SJSA1 (cell line): ENCODE measurements at places on chromosomes 16 and 17. TPM values are rescaled to one million over a fixed set of nuclear protein-coding genes. Genes with fewer than 3 reads are reported as not detected.

EDC4 gene
- 52.2 and 76.1 TPM in 2 replicates for total RNA-seq

EVI2B gene
- 0.47 and 1.2 TPM in 2 replicates for total RNA-seq

TBC1D28 gene
- total RNA-seq: not detected in 2 replicates

RNFT1 gene
- 42.4 and 43.6 TPM in 2 replicates for total RNA-seq

TBX4 gene
- 0.05 TPM in 1 of 2 replicates, not detected in the other for total RNA-seq

PTGES3L gene
- 1.2 and 2.1 TPM in 2 replicates for total RNA-seq

ZNF778 gene
- total RNA-seq: 3.2 and 13.1 TPM in 2 replicates

CCDC47 gene
- 106 and 125 TPM in 2 replicates for total RNA-seq

SLC16A13 gene
- total RNA-seq: not detected in 2 replicates

VTN gene
- total RNA-seq: 0.08 TPM in 1 of 2 replicates, not detected in the other

FAM20A gene
- total RNA-seq: not detected in 2 replicates

ATP2A1 gene
- 0.53 TPM in 1 of 2 replicates, not detected in the other for total RNA-seq

CRYM gene
- total RNA-seq: not detected in 2 replicates

ASIC2 gene
- not detected in 2 replicates for total RNA-seq

NAT9 gene
- total RNA-seq: 32.9 and 61.3 TPM in 2 replicates

TEKT1 gene
- total RNA-seq: 0.03 TPM in 1 of 2 replicates, not detected in the other

UTS2R gene
- 0.18 TPM in 1 of 2 replicates, not detected in the other for total RNA-seq

CDRT15L2 gene
- not detected in 2 replicates for total RNA-seq

SCARF1 gene
- 0.16 TPM in 2 replicates for total RNA-seq

MVD gene
- total RNA-seq: 38.4 and 42.6 TPM in 2 replicates

OR4D1 gene
- total RNA-seq: 0.03 TPM in 1 of 2 replicates, not detected in the other

TBC1D3I gene
- total RNA-seq: 0.03 TPM in 1 of 2 replicates, not detected in the other

ABCA6 gene
- total RNA-seq: not detected in 2 replicates

CACNG4 gene
- total RNA-seq: 16.4 and 32.0 TPM in 2 replicates

SULT1A4 gene
- 0.58 and 3.6 TPM in 2 replicates for total RNA-seq

TMEM95 gene
- not detected in 2 replicates for total RNA-seq

PDK2 gene
- 22.2 and 25.3 TPM in 2 replicates for total RNA-seq

MMP28 gene
- total RNA-seq: 2.9 and 8.3 TPM in 2 replicates

C16orf90 gene
- not detected in 2 replicates for total RNA-seq

ATF7IP2 gene
- 7.1 and 13.1 TPM in 2 replicates for total RNA-seq

TNFRSF13B gene
- not detected in 2 replicates for total RNA-seq
